Progenitor cell of endocrine pancreas (in vitro differentiated cells): ENCODE measurements at places on chromosomes 6 and 20. TPM values are rescaled to one million over a fixed set of nuclear protein-coding genes. Genes with fewer than 3 reads are reported as not detected.

DNA sequence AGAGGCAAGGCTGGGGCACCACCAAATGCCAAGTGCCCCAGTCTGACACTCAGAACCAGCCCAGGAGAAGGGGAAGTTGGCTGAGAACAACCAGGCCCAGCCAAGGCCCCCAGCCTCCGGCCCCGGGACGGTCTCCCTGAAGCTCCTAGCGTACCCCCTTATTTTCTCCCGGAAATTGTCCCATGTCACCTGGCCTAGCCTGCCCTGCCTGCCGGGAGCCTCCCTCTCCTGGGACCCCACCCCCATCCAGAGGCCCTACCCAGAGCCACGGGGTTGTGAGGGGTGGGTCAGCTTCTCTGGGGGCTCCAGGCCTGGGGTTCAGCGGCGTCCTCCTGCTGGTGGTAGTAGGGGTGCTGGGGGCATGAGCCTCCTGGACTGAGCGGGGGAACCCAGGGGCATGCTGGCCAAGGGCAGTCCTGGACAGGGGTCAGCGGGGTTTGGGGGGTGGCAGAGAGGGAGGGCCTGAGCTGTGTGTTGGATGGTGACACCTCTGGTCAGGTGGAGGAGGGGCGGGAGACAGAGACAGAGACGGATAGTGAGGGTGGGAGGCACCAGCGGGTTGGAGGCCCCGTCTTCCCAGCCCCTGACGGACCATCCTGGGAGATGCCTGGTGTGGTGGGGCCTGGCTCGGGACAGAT lies 7.9 kb upstream of the SLCO4A1 start:
- no peaks in the 10 kb centered on the region for H3K36me3 ChIP-seq
- peaks cover 4% of the 10 kb centered on the region for H3K4me1 ChIP-seq
- DNase-seq: no peak
- peaks cover 56% of the 10 kb centered on the region for H3K27me3 ChIP-seq
- no peak overlapping the region for H3K27ac ChIP-seq

DNA sequence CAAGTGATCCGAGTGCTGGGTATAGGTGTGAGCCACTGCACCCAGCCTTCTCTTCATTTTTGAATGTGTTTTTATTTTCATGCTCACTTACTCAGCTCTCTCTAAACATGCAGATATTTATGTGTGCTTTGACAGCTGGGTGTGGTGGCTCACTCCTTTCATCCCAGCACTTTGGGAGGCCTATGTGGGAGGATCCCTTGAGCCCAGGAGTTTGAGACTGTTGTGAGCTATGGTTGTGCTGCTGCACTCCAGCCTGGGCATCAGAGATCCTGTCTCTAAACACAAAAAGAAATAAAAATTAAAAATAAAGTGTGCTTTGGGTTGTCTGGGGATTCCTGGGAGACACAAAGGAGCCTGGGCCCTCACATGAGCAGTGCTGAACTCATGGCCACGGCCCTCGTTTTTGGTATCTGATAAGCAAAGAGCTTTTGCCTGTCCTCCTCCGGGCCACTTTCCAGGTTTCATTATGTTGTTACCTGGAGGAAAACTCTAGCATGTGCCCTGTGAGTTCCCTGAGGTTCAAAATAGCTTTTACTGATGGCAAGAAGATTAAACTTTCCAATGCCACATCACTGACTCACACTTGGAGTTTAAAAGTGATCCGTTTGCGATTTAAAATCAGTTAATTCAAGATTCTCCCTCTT lies 78.5 kb downstream of the CD164 start:
- no peak for DNase-seq
- no peak overlapping the region for H3K27ac ChIP-seq
- no peaks in the 10 kb centered on the region for H3K36me3 ChIP-seq
- H3K27me3 ChIP-seq: no peaks in the 10 kb centered on the region
- H3K4me1 ChIP-seq: peaks cover 38% of the 10 kb centered on the region

GRCh38 chr6:45780523-45780922 lies 235.1 kb downstream of the CLIC5 start:
- no peaks in the 10 kb centered on the region for H3K4me1 ChIP-seq
- no peak for DNase-seq
- H3K4me3 ChIP-seq: no peak overlapping the region
- no peaks in the 10 kb centered on the region for H3K27me3 ChIP-seq
- no peak overlapping the region for H3K27ac ChIP-seq

GRCh38 chr20:7971536-7972280 lies 31.4 kb upstream of the HAO1 start:
- H3K4me3 ChIP-seq: no peak overlapping the region
- H3K36me3 ChIP-seq: no peaks in the 10 kb centered on the region
- H3K4me1 ChIP-seq: no peaks in the 10 kb centered on the region
- DNase-seq: no peak
- no peak overlapping the region for H3K27ac ChIP-seq

DNA sequence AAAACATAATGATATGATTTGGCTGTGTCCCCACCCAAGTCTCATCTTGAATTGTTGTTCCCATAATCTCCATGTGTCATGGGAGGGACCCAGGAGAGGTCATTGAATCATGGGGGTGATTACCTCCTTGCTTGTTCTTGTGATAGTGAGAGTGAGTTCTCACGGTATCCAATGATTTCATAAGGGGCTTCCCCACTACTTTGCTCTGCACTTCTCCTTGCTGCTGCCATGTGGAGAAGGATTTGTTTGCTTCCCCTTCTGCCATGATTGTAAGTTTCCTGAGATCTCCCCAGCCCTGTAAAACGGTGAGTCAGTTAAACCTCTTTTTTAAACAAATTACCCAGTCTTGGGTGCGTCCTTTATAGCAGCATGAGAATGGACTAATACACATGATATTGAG lies 156.8 kb upstream of the PLCB4 start:
- no peak overlapping the region for H3K4me3 ChIP-seq
- DNase-seq: no peak
- H3K27ac ChIP-seq: no peak overlapping the region
- H3K27me3 ChIP-seq: no peaks in the 10 kb centered on the region
- H3K36me3 ChIP-seq: peaks cover 6% of the 10 kb centered on the region
- H3K4me1 ChIP-seq: peaks cover 5% of the 10 kb centered on the region

GRCh38 chr6:139472351-139473015 lies 98.0 kb upstream of the CITED2 start:
- H3K4me1 ChIP-seq: peaks cover 33% of the 10 kb centered on the region
- H3K27ac ChIP-seq: no peak overlapping the region
- H3K27me3 ChIP-seq: no peaks in the 10 kb centered on the region
- no peaks in the 10 kb centered on the region for H3K36me3 ChIP-seq
- DNase-seq: no peak

GRCh38 chr6:158799051-158799792 lies 19.9 kb downstream of the EZR start:
- H3K36me3 ChIP-seq: peaks cover 4% of the 10 kb centered on the region
- H3K4me3 ChIP-seq: no peak overlapping the region

LPA gene
- total RNA-seq: 2.7 and 3.2 TPM in 2 replicates

DNA sequence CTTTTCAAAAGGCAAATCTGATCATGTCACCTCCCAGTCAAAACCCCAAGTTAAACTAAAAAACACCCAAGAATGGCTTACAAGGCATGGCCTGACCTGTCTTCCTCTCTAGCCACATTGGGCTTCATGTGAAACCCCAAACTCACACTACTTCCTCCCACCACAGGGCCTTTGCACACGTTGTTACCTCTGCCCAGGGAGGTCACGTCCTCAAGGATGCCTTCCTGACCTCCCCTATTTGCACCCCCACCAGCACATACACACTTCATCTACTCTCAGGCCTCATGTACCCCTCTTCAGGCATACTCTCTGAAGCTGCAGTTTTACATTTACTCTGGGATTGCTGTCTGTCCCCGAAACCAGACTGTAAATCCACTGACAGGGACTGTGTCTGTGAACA lies 6.1 kb downstream of the EZR start:
- peaks cover 25% of the 10 kb centered on the region for H3K36me3 ChIP-seq
- no peak for DNase-seq
- no peaks in the 10 kb centered on the region for H3K27me3 ChIP-seq
- H3K27ac ChIP-seq: peak overlapping the region; percentile 82
- peaks cover 77% of the 10 kb centered on the region for H3K4me1 ChIP-seq

KIFC1 gene
- 45.5 and 46.6 TPM in 2 replicates for total RNA-seq

DNA sequence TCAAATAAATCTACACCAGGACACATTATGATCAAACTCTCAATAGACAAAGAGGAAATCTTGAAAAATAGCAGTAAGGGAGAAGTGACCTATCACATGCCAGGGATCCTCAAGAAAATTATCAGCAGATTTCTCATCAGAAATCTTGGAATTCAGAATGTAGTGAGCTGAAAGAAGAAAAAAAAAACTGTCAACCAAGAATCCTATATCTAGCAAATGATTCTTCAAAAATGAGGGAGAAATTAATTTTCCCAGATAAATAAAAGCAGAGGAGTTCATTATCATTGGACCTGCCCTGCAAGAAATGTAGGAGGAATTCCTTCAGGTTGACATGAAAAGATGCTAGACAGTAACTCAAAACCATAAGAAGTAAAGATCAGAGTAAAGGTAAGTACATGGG lies 363.6 kb downstream of the TFAP2A start:
- no peaks in the 10 kb centered on the region for H3K27me3 ChIP-seq
- no peak for DNase-seq
- peaks cover 17% of the 10 kb centered on the region for H3K4me1 ChIP-seq
- no peak overlapping the region for H3K27ac ChIP-seq
- peaks cover 3% of the 10 kb centered on the region for H3K36me3 ChIP-seq

GRCh38 chr6:169726963-169727362 lies 2.7 kb upstream of the PHF10 start:
- no peaks in the 10 kb centered on the region for H3K27me3 ChIP-seq
- DNase-seq: no peak
- H3K4me3 ChIP-seq: peak overlapping the region; percentile 12
- peak overlapping the region; percentile 11 for H3K27ac ChIP-seq

GRCh38 chr6:2245877-2246863 lies 765 bp upstream of the GMDS start:
- H3K27me3 ChIP-seq: peaks cover 9% of the 10 kb centered on the region
- H3K36me3 ChIP-seq: peaks cover 1% of the 10 kb centered on the region
- H3K4me3 ChIP-seq: peak overlapping the region; percentile 89
- H3K4me1 ChIP-seq: peaks cover 14% of the 10 kb centered on the region

DNA sequence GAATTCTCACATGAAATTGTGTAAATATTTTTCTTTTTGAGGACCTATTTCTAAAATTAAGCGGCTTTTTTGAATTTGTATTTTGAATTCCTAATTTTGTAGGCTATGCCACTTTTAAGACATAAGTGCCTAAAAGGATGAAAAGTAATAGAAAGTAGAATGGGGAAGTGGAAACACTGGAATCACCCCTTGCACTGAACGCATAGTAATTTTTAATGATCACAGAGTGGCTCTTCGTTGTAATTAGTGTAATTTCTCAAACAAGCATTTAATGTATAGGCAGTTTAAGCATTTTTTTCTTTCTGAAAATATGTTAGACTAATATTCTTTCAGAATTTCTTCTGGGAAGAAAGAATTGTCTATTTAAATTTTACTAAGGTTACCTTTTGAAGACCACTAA lies 73.2 kb downstream of the ARID1B start:
- no peak for DNase-seq
- no peak overlapping the region for H3K27ac ChIP-seq
- H3K4me1 ChIP-seq: peaks cover 41% of the 10 kb centered on the region

GRCh38 chr20:12217382-12217781 lies 299.7 kb downstream of the BTBD3 start:
- peaks cover 22% of the 10 kb centered on the region for H3K4me1 ChIP-seq
- no peak overlapping the region for H3K4me3 ChIP-seq
- H3K27me3 ChIP-seq: no peaks in the 10 kb centered on the region
- H3K27ac ChIP-seq: no peak overlapping the region
- no peak for DNase-seq
- no peaks in the 10 kb centered on the region for H3K36me3 ChIP-seq

- H3K4me1 ChIP-seq: no peaks in the 10 kb centered on the region
- H3K36me3 ChIP-seq: no peaks in the 10 kb centered on the region
- no peak for DNase-seq
- no peak overlapping the region for H3K27ac ChIP-seq
- no peaks in the 10 kb centered on the region for H3K27me3 ChIP-seq
Observed at GRCh38 chr20:51588762-51589161, 46.2 kb upstream of the NFATC2 start.

DNA sequence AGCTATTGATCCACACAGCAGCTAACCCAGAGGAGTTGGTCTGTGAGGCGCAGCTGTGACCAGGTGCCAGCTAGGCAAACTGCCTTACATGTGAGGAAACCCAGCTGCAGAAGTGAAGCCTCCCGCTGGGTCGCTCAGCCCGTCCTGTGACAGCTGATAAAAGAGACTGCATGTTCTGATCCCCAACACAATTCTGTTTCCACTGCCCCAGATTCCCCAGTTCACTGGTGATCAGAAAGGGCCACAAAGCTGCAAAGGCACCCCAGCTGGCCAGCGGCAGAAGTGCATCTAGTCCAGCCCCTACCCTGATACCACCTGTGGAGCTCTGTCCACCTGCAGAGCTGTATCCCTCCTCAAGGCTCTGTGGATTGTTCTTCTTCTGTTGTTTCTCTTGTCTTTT lies 64.5 kb downstream of the CTNNBL1 start:
- DNase-seq: no peak
- H3K36me3 ChIP-seq: no peaks in the 10 kb centered on the region
- H3K4me1 ChIP-seq: peaks cover 2% of the 10 kb centered on the region
- no peak overlapping the region for H3K27ac ChIP-seq
- no peaks in the 10 kb centered on the region for H3K27me3 ChIP-seq

DNA sequence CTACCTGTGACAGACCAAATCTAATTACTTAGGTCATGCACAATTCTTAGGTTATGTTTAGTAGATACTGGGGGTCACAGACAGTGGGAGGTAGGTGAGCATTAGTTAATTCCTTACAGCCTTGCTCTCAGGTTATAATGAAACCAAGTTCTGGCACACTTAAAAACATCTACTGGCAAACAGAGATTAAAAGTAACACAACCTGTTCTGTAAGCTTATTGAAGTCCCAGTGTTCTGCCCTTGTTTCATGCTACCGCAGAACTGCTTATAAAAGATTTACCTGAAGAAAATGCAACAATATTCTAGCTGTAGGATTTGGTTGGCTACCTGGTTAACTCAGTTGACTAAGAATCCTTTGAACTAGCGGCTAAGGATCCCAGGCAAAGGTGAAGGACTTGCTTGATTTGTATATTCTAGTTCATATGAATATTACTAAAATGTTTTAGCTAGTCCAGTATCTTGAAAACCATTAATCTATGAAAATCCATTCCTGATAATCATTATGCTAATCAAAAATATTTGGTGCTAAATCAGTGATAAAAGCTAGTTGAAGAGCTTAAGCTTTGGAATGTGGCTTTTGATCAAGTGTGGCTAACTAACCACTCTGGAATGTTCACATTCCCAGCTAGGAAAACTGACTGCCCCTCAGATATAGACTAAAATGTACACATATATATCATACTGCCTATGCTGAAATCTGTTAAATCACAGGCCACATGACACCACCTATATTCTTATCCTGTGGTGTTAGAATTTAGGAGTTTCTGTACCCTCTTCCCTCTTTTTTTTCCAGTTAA lies 7.2 kb downstream of the PEX3 start:
- H3K36me3 ChIP-seq: peaks cover 3% of the 10 kb centered on the region
- H3K27me3 ChIP-seq: no peaks in the 10 kb centered on the region
- H3K27ac ChIP-seq: peak overlapping the region; percentile 89
- H3K4me3 ChIP-seq: no peak overlapping the region
- DNase-seq: no peak
- H3K4me1 ChIP-seq: peaks cover 9% of the 10 kb centered on the region

WFDC5 gene
- not detected in 2 replicates for total RNA-seq

SYTL3 gene
- 1.6 and 2.1 TPM in 2 replicates for total RNA-seq
